ENCODE measurements at places on chromosomes 16 and 17. TPM values are rescaled to one million over a fixed set of nuclear protein-coding genes. Genes with fewer than 3 reads are reported as not detected.
A peak's percentile ranks its signal among the peaks of the same experiment; 100 is the strongest.

CASKIN1 gene
- total RNA-seq = under 0.01 TPM

- DNase-seq = peak; percentile 22
Observed at GRCh38 chr16:67216612-67217490, 10.1 kb upstream of the TMEM208 start.

TMC7 gene
- 0.25 TPM for total RNA-seq

NECAB2 gene
- total RNA-seq = not detected

KRTAP2-3 gene
- total RNA-seq = 13.4 TPM

ENPP7 gene
- total RNA-seq = not detected

- DNase-seq = peak; percentile 28
Observed at GRCh38 chr16:47927330-47927729, 228.5 kb downstream of the ABCC12 start.

- peak; percentile 14 for DNase-seq
Observed at GRCh38 chr16:65181071-65181561, 59.3 kb upstream of the CDH11 start.

DNA sequence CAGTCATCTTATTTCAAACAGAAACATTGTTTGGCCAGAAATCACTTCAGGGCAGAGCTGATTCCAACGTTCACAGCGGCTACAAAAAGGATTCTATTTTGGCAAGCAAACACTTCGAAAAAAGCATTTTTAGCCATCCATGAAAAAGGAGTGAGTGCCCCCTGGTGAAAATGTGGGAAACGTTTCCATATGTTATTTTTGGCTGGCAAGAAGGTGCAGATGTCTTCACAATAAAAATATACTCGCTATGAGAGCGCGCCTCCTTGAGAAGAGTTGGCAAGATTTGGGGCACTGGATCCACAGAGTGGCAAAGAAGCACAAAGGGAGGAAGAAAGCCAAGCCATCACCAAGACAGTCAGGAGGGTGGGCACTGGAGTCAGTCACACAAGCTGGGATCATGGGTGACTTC is 191.1 kb downstream of the CHD9NB start:
- peak; percentile 0 for DNase-seq

DNA sequence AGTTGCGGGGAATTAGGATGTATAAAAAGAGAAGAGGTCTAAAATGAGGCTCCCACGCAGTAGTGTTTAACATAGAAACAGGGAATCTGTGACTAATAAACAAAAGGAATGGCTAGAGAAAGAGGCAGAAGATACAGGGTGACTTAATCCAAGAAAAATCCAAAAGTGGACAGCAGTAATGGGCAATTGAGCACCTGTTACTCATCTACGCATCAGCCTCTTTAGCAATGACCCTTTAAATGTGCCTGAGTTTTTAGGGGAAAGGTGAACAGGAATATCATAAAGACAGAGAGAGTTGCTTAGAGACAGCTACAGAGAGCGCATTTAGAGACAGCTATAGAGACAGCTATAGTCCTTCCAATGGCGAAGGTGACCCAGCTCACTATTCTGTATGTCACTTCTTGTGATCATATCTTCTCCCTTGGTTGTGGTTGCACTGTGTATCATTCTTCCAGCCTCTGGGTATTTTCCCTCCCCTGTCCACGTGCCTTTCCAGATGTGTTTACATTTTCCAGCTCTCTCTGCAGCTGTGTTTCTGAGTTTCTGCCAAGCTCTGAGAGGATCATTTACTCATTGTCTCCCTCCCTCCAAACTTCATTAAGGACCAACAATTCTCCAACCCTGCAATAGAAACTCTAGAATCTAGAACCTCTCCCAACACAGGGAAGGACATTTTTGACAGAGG is 61.5 kb downstream of the MYOCD start:
- peak; percentile 60 for DNase-seq

DNA sequence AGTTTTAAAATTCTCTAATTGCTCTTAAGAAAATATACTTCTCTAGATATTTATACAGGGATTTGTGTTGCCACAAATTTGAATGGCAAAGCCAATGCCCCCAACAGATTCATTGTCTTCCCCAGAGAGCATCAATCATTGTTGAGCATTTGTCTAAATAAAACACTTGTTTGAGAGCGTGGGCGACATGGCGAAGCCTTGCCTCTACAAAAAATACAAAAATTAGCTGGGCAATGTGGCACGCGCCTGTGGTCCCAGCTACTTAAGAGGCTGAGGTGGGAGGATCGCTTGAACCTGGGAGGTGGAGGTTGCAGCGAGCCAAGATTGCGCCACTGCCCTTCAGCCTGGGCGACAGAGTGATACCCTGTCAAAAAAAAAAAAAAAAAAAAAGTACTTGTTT is 13.4 kb upstream of the SRSF1 start:
- no peak for DNase-seq

PRM1 gene
- total RNA-seq = not detected

DNA sequence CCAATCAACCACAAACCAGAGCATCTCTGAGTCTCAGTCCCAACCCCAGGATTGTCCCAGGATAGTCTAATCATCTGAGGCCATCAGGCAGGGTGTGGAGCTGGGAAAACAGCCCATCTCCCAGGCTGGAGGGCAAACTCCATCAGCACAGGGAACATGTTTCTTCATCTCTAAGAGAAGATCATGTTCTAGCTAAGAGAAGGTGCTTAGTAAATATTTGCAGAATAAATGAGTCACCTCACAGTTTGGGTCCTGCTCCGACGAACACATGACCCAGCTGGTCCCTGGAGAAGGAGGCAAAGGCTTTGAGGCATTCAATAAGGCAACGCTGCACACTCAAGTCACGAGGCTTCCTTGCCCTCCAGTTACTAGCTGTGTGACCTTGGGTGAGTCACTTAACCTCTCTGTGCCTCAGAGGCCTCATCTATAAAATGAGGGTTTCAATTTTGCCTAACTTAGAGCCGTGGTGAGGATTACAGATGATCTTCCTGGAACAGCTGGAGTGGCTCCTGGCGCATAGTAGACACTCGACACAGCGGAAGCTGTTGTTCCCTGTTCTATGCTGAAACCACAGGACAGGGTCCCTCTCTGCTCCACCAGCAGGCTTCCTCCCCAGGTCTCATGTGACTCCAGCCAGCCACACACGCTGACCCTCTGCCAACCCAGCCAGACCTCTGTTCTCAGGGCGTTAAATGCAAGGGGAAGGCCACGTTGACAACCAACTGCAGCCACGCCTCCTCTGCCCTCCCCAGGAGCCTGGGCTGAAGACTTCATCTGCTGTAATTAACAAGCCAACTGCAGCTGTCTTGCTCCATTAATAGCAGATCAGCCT is 10.3 kb upstream of the RPL38 start:
- DNase-seq = no peak

GRCh38 chr16:47254756-47255155 is 111.0 kb upstream of the NETO2 start:
- DNase-seq = no peak
